ENCODE measurements at places on chromosomes 3 and 15. TPM values are rescaled to one million over a fixed set of nuclear protein-coding genes. Genes with fewer than 3 reads are reported as not detected.

The ACOX2 gene
- total RNA-seq: 4.2 TPM

The GPR27 gene
- 5.0 TPM for total RNA-seq

GRCh38 chr15:90419206-90419605, 31.2 kb downstream of the IQGAP1 start:
- no peak for DNase-seq

DNA sequence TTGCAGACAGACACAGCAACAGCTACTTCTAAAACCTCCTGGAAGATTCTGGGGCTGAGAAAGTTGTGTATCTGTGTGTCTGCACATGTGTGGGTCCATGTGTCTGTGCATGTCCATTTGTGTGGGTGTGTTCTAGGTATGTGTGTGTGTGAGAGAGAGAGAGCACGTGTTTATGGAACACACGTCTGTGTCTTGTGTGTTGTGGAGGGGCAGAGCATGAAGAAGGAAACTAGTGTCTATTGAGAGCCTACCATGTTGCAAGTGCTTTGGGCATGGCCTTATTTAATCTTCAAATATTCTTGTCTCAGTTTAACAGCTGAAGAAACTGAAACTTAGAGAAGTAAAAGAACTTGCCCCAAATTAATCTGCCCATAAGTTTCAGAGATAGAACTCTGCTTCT, 327.5 kb downstream of the UACA start:
- no peak for DNase-seq

The PARP15 gene
- total RNA-seq: under 0.01 TPM

The SEMA7A gene
- 36.2 TPM for total RNA-seq

DNA sequence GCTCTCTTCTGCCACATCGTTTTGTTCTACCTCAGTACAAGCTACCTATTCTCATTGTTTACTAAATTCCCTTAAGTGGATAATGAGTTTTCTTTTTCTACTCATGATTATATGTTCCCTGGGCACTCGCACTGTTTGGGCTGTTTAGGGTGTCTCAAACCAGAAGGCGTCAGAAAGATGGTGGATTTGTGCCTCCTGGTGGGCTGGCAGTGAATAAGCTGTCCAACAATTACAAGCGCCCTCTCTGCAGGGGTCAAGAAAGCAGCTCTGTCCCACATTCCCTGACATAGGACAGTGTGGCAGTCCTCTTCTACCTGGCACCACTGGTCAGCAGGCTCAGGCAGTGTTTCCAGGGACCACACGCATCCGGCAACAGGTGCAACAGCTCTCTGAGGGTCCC, 173.4 kb upstream of the PPP2R3A start:
- DNase-seq: no peak

DNA sequence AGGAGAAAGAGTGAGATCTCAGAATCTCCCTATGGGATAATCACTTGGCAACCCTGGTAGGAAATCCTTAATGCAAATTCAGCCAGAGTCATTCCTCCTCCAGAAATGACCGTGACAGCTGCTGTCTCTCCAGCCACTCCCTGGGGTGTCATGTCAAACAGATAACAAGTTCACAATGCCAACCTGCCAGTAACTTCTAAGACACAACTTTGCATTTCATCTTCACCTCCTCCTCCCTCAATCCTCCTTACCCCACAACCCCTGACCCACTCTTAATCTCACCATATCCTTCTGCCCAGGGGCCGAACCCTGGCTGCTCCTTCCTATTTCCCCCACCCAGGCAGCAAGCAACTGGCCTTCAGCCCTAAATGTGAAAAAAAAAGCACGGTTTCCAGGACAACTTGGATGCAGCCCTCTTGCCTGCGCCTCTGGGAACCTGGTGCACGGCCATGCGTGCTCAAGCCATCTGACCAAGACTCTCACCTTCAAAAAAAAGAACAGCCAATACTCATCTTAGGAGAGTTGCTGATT, 166.0 kb downstream of the NTRK3 start:
- DNase-seq: no peak

The CD86 gene
- total RNA-seq: 0.15 TPM

DNA sequence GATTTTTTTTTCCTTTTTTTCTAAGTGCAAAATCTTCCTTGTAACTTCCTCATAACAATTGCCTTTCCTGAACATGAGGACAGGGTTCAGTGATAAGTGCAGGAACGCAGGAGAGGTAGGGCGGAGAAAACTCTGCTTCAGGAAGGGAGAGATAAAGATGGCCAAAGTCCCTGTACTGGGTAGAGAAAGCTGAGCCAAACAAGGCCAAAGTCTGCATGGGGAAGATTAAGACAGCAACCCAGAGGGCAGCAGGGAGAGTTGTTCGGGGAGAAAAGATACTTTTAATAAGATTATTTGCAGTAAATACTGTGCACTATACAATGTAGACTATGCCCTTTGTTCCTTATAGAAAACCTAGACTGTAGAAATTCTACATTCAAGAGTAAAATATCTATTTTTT, 55.4 kb upstream of the LRRFIP2 start:
- DNase-seq: no peak

The FBLN2 gene
- total RNA-seq: 17.9 TPM

DNA sequence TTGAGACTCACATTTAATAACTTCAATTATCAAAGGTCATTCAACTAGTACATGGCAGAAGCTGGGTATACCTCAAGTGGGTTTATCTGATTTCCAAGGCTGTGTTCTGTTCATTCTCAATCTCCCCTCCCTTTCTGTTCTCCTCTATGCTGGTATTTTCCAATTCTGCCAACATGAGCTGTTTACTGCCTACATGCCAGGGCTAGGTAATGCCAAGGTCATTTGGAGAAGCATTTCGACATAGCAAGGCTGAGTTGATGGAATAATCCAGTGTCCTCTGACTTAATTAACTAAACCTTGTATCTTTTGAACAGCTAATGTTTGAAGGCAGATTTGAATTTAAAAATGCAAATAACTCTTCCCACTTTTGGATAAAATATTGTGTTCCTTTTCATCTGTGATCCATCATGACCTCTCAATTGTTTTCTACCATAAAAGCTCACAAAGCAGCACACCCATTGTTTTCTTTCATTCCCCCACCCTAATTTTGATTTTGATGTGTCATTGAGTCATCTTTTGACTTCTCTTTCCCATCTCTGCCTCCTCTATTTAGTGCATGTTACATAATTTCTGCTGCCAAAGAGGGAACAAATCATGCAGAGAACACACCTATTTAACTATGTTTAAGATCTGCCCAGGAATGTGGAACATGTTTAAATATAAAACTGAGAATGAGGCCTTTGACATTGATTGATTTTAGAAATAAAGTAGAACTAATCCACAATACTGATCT, 308.8 kb upstream of the NR2E3 start:
- no peak for DNase-seq

The CHRFAM7A gene
- 17.5 TPM for total RNA-seq

Measured in Daoy (cell line).